ENCODE measurements at places on chromosomes 3 and 15.

DNA sequence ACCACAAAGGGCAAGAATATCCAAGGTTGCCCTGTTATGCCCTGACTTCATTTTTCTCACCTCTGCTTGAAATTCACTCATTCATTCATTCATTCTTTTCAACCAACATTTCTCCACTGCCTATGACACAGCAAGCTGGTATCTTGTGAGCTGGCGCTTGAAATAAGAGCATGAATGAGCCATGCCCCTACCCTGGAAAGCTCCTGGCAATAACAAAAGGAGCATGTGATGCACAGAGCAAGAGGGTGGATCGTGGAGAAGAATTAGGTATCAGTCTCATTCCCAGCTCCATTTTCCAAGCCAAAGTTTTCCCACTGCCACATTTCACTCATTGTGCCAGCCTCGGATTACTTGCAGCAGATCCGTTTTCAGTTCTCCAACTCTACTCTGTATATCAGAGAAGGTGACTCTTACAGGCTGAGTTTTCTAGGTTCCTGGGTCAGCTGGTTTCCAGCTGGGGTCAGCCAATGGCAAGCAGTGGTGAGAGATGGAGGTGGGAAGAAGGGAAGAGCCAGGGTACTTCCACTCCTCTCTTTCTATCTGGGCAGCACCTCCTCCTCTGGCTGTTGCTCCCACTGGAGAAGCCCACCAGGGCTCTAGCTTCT lies 144.8 kb downstream of the SUCLG2 start:
- no peak for DNase-seq

DNA sequence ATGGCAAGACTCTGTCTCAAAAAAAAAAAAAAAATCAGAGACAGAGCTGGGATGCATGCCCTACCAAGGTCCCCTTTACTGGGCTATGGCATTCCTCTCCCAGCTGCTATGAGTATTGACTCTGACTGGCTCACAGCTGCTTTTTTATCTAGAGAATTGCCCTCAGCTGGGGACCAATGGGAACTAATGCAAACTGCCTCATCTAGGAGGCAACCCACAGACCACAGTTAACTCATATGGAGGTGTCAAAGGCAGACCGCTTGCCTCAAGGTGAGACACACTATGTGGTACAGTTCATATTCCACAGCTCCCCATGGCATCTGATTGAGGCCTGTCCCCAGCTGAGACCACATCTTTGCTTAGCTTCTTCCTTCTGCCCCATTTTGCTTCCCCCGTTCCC lies 183.5 kb upstream of the EOMES start:
- DNase-seq, result no peak

DNA sequence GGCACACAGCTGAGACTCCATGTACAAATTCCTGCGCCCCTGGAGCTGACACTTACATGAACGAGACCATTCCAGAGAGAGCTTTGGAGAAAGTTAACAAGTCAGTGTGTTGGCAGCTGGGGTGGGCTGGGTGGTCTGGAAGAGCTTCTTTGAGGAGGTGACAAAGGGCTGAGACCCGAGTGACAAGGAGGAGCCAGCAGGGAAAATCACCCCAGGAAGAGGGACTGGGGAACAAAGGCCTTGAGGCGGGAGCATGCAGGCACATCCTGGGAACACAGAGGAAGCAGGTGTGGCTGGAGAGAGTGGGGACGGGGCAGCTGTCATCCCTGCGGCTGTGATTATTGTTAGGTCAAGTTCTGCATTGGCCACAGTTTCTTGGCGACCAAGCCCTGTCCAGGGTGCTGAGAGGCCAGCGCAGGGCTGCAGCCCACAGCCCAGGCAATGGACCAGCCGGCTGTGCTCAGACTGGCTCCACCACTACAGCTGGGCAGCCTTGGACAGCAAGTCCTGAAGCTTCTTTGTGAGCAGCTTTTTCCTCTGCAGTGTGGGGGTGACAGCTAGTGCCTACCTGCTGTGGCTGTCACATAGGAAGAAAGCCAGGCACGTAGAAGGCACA lies 34.2 kb upstream of the PRR23E start:
- no peak for DNase-seq

DNA sequence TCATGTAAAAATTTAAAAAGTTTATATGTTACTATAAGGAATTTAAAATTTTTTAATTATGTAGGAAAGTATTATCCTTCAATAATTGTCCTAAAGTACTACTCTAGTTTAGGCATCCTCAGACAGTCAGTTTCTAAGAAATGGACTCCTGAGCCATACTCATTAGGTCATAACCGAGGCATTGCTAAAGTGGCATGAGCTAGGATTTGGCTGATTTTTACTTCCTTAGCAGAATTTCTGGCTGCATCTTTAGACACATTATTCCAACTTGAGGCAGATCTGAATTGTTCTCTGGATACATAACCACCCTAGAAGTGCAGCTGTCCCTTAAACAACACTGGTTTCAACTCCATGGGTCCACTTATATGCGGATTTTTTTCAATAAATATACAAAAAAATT lies 38.3 kb downstream of the IFT57 start:
- no peak for DNase-seq

- DNase-seq, result no peak
Observed at GRCh38 chr15:33830351-33830750, 137.9 kb upstream of the CHRM5 start.
